ENCODE measurements at places on chromosomes 6 and 20. TPM values are rescaled to one million over a fixed set of nuclear protein-coding genes. Genes with fewer than 3 reads are reported as not detected.

DNA sequence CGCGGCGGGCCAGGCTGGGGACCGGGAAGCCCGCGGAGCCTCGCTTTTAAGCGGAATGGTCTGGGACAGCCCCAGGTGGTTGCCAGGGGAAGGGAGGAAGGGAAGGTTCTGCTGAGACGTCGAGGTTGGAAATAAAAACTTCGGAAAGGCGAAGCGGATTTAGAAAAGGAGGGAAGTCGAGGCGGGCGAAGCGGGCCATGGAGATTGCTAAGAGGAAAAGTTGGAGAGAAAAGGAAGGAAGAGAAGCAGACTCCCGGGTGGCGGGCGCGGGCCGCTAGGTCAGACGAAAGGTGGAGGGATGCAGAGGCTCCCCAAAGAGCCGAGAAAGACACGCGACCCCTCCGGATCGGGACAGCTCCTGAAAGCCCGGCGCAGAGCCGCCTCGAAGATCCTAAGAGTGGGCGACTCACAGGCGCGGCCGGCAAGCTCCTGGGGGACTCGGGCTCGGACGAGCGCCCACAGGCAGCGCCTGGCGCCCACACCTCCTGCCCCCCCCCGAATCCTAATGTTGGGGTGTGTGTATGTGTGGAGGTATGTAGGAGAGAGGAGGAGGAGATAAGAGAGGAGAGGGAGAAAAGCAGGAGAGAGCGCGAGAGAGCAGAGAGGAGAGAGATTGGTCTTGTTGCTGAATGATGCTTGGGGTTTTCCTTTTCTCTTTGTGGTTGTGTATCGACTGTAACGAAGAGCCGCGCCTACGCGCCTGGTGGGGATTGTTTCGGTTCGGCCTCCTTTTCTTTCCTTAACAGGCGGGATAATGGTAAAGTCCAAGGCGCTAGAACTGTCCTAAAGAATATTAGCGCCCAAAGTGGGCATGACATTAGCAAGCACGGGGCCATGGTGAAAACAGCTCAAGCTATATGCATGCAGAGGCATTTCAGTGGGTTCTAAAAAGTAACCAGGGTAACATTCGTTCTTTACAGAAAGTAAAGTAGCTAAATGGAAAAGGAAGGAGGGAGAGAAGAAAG is 1.5 kb downstream of the TFAP2B start:
- no peaks in the 10 kb centered on the region for H3K36me3 ChIP-seq
- peaks cover 28% of the 10 kb centered on the region for H3K27me3 ChIP-seq
- no peak for DNase-seq
- no peaks in the 10 kb centered on the region for H3K4me1 ChIP-seq
- peak overlapping the region; percentile 15 for H3K4me3 ChIP-seq

GRCh38 chr6:101478891-101479290 is 85.4 kb downstream of the GRIK2 start:
- no peaks in the 10 kb centered on the region for H3K36me3 ChIP-seq
- H3K4me3 ChIP-seq: no peak overlapping the region

- H3K4me3 ChIP-seq: no peak overlapping the region
- H3K4me1 ChIP-seq: no peaks in the 10 kb centered on the region
- H3K27me3 ChIP-seq: no peaks in the 10 kb centered on the region
Observed at GRCh38 chr6:17536586-17536985, 63.5 kb upstream of the FAM8A1 start.

GRCh38 chr6:120558294-120558693 is 776.0 kb downstream of the TBC1D32 start:
- no peak for DNase-seq
- no peaks in the 10 kb centered on the region for H3K4me1 ChIP-seq
- no peaks in the 10 kb centered on the region for H3K36me3 ChIP-seq
- H3K27me3 ChIP-seq: no peaks in the 10 kb centered on the region
- H3K27ac ChIP-seq: no peak overlapping the region
- no peak overlapping the region for H3K4me3 ChIP-seq

DNA sequence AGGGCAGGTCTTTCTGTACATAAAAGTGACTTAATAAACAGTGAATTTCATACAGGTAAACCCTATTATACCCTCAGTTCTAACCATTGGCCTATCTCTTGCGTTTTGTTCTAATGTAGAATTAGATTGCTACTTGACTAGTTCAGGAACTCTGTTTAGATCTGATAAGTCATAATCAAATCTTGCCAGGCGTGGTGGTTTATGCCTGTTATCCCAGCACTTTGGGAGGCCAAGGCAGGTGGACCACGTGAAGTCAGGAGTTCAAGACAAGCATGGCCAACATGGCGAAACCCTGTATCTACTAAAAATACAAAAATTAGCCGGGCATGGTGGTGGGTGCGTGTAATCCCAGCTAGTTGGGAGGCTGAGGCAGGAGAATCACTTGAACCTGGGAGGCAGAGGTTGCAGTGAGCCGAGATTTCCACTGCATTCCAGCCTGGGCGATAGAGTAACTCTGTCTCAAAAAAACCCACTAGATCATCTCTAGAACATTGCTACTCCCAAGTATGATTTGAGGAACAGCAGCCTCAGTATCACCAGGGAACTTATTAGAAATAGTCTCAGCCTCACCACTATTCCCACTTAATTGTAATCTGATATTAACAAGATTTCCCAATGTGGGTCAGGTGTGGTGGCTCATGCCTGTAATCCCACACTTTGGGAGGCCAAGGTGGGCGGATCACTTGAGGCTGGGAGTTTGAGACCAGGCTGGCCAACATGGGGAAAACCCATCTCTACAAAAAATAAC is 12.2 kb downstream of the GTPBP2 start:
- H3K27ac ChIP-seq: no peak overlapping the region
- H3K4me1 ChIP-seq: no peaks in the 10 kb centered on the region
- H3K27me3 ChIP-seq: no peaks in the 10 kb centered on the region
- DNase-seq: peak; percentile 9
- peaks cover 35% of the 10 kb centered on the region for H3K36me3 ChIP-seq

DNA sequence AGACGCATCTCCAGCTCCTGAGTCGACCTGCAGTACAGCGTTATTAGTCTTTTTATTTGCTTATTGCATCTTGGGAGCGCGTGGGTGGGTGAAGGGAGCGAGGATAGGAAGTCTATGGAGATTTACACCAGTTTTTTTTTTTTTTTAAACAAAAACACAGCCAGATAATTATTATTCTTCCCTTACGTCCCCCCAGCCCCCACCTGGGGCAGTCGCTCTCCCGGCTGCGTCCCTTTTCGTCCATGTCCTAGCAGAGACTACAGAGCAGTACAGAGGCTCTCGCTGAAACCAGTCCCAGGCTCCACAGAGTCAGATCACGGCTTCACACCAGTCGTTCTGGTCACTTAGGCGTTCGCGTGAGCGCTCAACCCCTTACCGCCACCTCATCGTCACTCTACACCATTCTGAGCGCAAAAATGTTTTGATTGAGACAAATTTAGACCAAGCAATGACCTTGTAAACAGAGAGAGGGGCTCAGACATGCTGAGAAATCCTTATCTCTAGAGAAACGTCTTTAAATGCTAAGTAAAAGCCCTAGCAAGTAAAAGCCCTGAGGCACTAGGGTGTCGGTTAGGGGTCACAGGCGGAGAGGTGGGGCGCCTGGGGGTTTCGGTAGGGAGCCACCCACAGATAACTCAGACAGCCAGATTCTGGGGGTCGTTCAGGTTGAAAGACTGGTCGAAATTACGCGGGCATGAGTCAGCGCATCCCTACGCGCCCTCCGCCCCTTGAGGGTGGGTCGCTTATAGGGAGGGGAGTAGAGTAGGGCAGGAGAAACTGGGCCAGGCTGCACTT is 975 bp upstream of the PPT2 start:
- peaks cover 24% of the 10 kb centered on the region for H3K36me3 ChIP-seq
- H3K27me3 ChIP-seq: no peaks in the 10 kb centered on the region

The ADGRF1 gene
- not detected for total RNA-seq

The C20orf204 gene
- 0.35 TPM for total RNA-seq

The PBOV1 gene
- total RNA-seq: not detected

The FOXS1 gene
- 1.9 TPM for total RNA-seq

The ULBP2 gene
- 0.82 TPM for total RNA-seq

The CST7 gene
- total RNA-seq: 3.2 TPM

The PLA2G7 gene
- total RNA-seq: 0.63 TPM

The PDYN gene
- not detected for total RNA-seq

The GABRR1 gene
- total RNA-seq: not detected

The SPEF1 gene
- total RNA-seq: 0.31 TPM

All from right atrium auricular region (tissue), 2 donors.